Sigmoid colon (tissue), 7 donors: ENCODE measurements at places on chromosomes 5 and 9.

DNA sequence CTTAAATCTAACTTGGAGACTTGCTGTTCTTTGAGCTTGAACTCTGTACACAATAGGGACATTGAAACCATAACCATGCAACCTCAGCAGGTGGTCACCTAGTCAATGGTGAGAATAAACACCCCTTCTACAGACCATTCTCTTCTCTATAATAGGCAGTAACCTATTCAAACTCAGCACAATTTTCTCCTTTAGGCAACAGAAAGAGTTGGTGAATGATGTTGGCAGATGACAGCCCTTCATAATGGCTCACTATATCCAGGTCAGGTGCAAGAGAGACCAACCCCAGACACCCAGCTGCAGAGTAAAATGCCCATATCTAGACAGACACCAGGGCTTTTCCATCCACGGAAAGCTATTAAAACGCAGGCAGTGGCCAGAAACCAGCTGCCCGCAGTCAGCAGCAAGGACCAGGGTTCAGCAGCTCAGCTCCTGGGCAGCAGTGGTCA, 106.7 kb downstream of the SERINC5 start:
- no peak overlapping the region for H3K27ac ChIP-seq
- H3K36me3 ChIP-seq: peaks cover 3% of the 10 kb centered on the region
- no peaks in the 10 kb centered on the region for H3K4me1 ChIP-seq

DNA sequence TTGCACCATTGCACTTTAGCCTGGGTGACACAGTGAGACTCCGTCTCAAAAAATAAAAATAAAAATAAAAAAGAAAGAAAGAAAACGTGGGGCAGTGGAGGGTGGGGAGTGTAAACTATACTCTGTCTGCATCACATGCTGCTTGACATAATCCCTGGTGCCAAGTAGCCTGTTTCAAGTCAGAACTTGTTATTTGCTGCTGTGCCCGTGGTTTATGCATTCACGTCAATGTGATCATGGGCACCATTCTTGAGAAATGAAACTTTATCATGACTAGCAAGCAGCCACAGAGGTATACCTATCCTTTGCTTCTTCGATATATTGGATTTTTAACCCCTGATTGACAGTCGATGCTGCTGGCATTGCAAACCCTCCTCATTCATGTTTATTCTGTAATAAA, 4.1 kb upstream of the SMU1 start:
- no peak for DNase-seq
- H3K27ac ChIP-seq: no peak overlapping the region
- no peaks in the 10 kb centered on the region for H3K36me3 ChIP-seq
- H3K4me1 ChIP-seq: peaks cover 4% of the 10 kb centered on the region

DNA sequence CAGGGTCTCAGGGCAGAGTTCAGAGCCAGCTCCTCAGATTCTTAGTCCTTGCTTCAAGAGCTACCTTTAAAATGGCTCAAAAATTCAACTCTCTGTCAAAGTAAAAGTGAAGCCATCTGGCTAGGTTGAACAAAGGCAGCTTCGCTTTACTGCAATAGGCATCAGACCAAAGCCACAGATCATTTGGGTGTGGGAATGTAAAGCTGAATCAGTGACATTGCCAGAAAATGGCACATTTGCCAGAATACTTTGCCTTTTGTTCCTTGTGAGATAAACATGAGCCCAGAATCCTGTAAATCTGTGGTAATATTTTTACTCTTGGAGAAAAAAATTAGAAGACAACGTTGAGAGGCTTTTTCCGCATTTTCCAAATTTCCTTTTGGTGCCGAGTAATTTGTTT, 210.5 kb downstream of the PALM2AKAP2 start:
- DNase-seq: no peak
- no peaks in the 10 kb centered on the region for H3K36me3 ChIP-seq
- no peak overlapping the region for H3K27ac ChIP-seq

- no peaks in the 10 kb centered on the region for H3K27me3 ChIP-seq
- peak within 1 kb of the TSS; percentile 62 for H3K27ac ChIP-seq
- no peaks in the 10 kb centered on the region for H3K4me1 ChIP-seq
- H3K4me3 ChIP-seq: no peak within 1 kb of the TSS
- DNase-seq: no peak
Observed at GRCh38 chr5:72507231-72507906, at the start of gene ZNF366. ZNF366 (minus strand) TSS chr5:72507410; CDS start chr5:72461496, 45,914 bp downstream.
